ENCODE measurements at places on chromosomes 2 and 18.

- no peak for DNase-seq
Measured at GRCh38 chr2:188518381-188518780, 226.7 kb downstream of the GULP1 start.

DNA sequence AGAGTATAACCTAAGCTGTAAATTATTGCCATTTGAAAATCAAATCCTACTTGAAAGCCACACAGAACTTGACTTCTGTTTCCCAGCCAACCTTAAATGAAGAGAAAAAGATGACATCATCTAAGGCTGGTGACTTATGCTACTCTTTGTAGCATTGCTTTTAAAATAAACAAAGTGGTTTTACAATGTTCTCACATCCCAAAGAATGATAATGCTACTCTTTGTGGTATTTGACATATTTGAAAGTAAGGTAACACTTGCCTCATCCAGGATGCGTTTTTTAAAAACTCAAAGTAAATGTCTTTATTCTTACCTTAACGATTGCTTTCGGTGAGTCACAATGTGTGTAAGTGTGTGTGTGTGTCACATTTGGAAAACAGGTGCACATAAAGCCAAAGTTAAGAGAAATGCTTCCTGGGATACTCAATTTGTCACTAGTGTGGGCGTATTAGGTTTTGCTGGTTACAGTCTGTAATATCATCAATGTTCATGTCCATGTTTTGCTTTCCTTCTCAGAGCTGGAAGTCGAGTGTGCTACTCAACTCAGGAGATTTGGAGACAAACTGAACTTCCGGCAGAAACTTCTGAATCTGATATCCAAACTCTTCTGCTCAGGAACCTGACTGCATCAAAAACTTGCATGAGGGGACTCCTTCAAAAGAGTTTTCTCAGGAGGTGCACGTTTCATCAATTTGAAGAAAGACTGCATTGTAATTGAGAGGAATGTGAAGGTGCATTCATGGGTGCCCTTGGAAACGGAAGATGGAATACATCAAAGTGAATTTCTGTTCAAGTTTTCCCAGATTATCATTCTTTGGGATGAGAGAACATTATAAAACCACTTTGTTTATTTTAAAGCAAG, 2.6 kb downstream of the PMAIP1 start:
- DNase-seq = no peak

GRCh38 chr18:59385191-59385590, 26.1 kb upstream of the LMAN1 start:
- DNase-seq = no peak

DNA sequence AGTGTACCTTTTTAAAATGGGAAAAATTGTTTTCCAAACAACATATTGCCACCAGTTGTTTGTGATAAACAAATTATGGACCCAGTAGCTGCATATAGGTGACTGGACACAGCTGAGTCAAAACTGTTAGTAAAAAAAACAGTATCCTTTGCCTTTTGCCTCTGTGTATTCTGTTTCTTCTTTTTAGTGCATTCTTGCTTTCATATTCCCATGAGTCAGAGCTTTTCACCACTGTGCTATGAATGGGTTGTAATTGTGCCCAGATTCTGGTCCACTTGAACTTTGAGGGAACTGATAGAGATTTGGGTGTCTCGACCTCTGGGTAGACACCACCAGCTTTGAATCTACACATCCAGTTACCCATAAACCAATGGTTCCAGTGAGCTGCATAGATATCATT, 1441.9 kb upstream of the ZEB2 start:
- no peak for DNase-seq

DNA sequence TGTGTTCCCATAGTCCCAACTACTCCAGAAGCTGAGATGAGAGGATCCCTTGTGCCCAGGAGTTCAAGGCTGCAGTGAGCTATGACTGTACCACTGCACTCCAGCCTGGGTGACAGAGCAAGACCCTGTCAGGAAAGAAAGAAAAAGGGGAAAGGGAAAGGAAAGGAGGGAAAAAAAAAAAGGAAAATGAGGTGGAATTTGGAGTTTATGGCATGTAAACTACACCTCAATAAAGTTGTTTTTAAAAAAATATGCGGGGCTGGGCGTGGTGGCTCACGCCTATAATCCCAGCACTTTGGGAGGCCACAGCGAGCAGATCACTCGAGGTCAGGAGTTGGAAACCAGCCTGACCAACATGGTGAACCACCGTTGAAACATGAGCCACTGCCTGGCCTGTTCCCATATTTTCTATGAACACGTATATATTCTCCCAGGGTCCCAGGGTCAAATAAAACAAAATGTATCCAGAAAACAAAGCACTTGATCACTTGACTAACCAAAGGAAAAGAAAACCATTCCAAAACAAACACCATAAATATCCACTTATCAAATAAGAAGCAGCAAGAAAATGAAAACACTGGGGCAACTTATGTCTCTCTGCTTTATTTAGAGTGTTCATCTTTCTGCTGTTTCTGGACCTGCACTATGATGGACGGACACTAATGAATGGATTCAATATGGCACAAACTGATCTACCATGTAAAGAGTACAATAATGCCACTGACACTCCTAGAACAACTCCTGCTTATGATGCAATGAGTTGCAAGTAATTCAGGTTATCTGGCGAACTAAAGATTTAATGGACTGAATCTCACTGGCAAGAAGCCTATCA, 56.8 kb downstream of the ASXL2 start:
- no peak for DNase-seq
